ENCODE measurements at places on chromosomes 5 and 9. TPM values are rescaled to one million over a fixed set of nuclear protein-coding genes. Genes with fewer than 3 reads are reported as not detected.

Gene MTAP
- total RNA-seq, result 21.2 TPM

Gene ADCY2
- total RNA-seq, result 8.5 TPM

Gene MEIKIN
- total RNA-seq, result not detected

Gene CKMT2
- 2.8 TPM for total RNA-seq

Gene LHX3
- not detected for total RNA-seq

Gene MAMDC2
- total RNA-seq, result 18.5 TPM

Gene CLIC3
- total RNA-seq, result not detected

Gene RGS3
- total RNA-seq, result 25.0 TPM

Gene BAAT
- total RNA-seq, result not detected

Gene HBEGF
- 30.1 TPM for total RNA-seq

Gene KCNV2
- not detected for total RNA-seq

Gene FUT7
- 0.22 TPM for total RNA-seq

Gene DMGDH
- total RNA-seq, result 12.6 TPM

Gene MYORG
- 14.9 TPM for total RNA-seq

Gene PCSK1
- total RNA-seq, result 4.4 TPM

Gene RMRP
- total RNA-seq, result 20,573 TPM

Gene IRGM
- 0.44 TPM for total RNA-seq

Gene TERT
- not detected for total RNA-seq

Gene SH2D3C
- total RNA-seq, result 7.8 TPM

Gene FAM153A
- total RNA-seq, result 0.51 TPM

Gene PCDHB4
- total RNA-seq, result 7.0 TPM

Gene IL12B
- total RNA-seq, result not detected

Gene LCP2
- 57.3 TPM for total RNA-seq

Gene MYMK
- total RNA-seq, result not detected

Gene MSH3
- 24.4 TPM for total RNA-seq

Gene CREB3
- total RNA-seq, result 39.2 TPM

Gene PCDHA1
- not detected for total RNA-seq

Gene ENTPD2
- not detected for total RNA-seq

Gene NDUFA8
- 25.2 TPM for total RNA-seq

Gene HTR4
- not detected for total RNA-seq

Gene C5orf34
- not detected for total RNA-seq

Data from subcutaneous adipose tissue (tissue), 4 donors.